ENCODE measurements at places on chromosomes 11 and 22.

DNA sequence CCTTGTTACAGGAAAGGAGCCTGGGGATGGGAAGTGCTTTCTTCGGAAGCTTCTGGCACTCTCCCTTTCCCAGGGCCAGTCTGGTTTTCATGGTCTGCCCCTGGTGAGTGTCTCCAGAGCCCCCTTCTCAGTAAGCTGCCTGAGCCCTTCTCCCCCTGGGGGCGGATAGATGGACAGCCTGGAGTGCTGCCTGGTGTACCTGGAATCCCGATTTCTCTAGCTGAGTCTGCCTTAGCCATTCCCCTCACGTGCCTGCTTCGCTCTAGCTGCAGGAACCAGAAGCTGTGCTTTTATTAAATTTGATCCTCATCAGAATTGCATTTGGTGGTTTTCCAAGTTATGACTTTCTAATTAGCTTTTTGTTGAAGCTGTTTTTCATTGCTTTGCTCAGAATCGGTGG lies 152.9 kb upstream of the NAV2 start:
- DNase-seq = no peak

DNA sequence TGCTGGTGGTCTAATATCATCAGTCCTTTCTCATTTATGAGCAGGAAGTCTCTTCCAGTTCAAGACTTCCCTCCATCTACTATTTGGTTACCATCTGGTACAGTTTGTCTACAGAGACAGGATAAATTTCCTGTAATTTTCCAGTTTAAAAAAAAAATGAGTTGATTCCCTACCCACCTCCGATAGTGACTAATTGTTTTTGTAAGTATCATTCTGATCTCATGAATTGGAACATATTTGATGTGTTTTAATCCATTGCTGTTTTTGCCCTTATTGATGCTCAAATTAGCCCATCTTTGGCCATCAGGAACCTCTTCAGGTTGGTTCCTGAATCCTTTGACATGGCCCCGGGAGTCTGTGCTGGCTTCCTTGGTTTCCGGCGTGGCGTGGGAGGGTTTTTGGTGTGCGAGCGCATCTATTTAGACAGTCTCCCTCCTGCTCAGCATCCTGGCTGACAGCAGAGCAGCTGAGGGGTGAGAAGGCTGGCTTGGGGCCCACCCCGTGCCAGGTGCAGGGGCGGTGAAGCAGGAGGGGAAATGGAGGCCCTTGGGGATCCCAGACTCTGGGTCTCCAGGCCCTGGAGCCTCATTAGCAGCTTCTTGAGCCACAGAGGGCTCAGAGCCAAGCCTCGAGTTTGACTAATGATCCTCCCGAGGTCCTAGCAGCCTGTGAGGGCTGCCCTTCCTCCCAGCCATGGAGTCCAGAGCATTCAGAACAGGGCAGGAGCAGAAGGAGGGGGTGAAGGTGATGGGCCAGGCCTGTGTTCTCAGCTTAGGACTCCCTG lies 6.8 kb downstream of the OMP start:
- DNase-seq = no peak

- DNase-seq = no peak
These were observed 234.9 kb upstream of the ARHGAP20 start for GRCh38 chr11:110947096-110947495.

DNA sequence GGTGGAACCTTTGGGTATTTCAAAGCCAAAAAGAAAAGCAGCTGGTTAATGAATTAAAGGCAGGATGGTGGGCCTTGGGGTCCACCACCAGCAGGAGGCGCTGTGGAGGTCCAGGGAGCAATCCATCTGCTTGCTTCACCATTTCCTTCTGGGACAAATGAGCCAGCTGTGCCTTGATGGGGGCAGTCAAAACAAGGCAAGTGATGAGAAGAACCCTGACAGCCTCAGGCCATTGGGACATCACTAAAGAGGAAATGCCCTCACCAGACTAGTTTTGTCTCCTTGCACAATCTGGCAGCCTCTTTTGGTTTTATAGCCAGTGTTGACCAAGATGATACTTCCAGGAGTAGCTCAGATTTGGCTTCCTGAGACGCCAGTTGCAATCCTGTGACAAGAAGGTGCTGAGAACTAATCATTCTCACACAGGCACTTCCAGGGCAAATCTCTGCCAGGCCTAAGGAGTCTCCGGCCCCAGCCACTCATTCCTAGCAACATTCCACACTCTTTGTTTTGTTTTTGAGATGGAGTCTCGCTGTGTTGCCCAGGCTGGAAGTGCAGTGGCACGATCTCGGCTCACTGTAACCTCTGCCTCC lies 38.2 kb upstream of the WEE1 start:
- peak; percentile 81 for DNase-seq

GRCh38 chr11:75040167-75040770 lies 51.5 kb downstream of the NEU3 start:
- DNase-seq = no peak

DNA sequence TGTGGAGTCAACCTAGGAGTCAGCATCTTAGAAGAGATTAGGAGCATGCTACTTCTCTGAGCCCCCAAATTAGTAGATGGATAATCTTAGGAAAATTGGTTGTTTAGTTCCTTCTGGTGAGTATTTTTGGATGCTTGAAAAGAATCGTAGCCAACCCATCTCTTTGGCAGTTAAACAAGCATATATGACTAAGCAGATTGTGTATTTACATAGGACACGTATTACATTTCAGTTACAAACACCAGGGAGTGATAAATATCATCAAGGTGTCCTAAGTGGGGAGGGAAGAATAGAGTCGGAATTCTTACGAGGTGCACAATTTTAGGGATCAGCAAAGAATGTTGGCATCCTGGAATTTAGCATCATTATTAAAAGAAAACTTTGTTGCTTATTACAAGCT lies 13.5 kb downstream of the PLET1 start:
- no peak for DNase-seq

DNA sequence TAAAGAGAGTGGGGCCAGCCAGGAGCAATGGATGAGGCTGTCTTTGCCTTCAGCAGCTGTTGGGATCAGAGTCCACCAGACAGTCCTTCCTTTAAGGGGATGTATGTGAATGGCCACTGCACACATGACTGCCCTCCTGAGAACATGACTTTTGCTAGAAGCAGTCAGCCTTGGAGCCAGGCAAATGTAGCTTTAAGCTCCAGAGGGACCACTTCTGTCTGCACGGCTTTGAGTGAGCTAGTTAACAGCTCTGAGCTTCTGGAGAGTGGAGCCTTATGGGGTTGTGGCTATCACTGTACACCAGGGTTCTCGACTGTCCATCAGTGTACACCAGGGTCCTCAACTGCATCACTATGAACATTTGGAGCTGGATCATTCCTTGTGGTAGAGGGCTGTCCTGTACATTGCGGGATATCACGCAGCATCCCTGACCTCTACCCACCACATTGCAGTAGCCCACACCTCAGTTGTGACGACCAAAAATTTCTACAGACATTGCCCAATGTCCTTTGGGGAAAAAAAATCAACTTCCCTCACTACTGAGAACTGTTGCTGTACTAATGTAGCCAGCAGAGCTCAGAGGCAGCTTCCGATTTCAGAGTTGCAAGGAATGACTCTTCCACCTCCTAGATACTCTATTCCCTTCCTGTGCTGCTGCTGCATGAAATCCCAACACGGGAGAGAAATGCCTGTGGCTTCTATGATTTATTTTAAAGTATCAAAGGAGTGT lies 169.4 kb downstream of the MYO18B start:
- DNase-seq = no peak

DNA sequence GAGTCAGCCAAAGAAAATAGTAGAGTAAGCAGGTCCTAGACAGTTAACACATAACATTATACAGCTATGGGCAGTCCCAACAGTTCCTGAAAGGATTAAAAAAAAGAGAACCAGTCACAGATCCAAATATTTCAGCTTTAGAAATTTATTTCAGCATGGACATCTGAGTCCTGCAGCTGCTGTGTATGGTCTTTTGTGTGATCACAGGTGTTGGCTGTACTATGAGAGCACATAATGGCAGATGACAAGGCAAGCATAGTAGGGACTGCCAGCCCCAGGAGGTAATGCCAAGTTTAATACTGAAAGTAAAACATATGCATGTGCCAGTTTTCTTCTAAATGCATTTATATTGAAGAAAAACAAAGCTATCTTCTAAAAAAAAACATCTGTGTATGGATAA lies 158.1 kb downstream of the GRIA4 start:
- no peak for DNase-seq

DNA sequence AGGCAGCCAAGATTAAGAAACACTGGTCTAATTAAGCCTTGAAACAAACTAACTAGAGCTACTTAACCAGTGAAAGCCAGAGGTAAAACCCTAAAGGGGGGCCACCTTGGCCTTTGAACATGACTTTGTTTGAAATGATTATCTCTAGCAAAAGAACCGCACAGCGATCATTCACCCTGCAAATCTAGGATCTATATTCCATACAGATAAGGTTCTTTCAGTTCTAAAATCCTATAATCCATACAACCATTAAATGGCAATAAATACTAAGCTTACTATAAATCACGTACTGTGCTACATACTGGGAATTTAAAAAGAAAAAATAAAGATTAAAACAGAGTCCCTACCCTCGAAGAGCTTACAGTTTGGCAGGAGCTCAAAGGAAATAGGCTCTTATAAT lies 40.6 kb downstream of the RBFOX2 start:
- DNase-seq = no peak

- peak; percentile 56 for DNase-seq
These were observed 318.7 kb downstream of the BUD13 start for GRCh38 chr11:116454020-116454645.

DNA sequence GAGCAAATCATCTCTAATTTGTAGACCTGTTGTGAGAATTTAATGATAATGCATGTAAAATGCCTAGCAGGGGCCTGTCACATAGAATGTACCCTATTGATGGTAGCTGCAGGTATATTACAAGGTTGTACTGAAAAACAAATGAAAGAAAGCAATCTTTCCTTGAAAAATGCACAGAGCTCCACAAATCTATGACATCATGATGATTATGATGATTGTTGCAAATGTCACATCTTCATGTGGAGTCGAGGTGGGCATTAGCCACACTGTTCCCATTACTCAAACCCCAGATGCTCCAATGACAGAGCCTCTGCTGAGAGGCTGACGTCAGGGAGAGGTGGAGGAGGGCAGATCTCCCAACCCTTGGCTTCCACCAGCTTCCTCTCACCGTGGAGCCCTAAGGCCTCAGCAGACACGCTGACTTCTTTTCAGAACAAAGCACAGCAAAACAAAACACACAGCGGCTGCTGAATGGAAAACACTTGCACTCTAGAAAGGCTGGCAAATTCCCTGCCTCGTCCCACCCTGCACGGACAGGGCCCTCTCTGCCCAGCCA lies 298.3 kb downstream of the KIRREL3 start:
- no peak for DNase-seq

GRCh38 chr11:69831985-69832384 lies 12.8 kb upstream of the FGF3 start:
- no peak for DNase-seq

DNA sequence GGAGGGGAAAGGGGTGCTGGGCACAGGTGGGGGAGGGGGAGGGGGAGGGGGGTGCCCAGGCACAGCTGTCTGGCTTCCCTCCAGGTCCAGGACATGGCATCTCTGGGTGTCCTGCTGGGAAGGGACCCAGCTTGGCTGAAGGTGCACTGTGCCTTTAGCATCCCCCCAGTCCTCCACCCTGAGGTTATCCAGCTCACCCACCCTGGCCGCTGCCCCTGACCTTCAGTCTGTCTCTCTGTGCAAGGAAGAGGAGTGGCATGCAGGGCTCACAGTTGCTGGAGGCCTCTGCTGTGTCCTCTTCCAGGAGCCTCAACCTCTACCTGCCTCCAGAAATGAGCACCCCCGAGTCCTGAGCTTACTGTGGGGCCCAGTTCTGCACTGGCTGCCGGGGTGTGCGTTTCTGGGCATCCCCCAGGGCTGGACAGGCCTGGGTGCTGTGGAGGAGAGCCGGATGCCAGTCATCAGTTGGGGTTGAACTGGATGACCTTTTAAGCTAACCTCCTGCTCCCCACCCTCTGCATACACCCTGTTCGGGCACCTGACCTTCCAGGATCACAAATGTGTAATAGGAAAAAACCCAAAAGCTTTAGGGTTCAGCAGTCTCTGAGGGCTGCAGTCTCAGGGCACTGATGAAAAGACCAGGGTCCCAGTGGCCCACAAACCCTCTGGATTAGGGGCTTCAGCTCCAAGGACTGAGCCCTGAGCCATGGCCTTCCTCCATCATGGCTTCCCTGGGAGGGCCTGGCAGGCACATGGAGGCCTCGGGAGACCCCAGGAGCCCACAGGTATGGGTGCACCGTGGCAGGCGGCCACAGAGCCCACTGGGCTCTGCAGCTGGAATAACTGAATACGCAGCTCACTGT lies 9.6 kb upstream of the CTSD start:
- no peak for DNase-seq

DNA sequence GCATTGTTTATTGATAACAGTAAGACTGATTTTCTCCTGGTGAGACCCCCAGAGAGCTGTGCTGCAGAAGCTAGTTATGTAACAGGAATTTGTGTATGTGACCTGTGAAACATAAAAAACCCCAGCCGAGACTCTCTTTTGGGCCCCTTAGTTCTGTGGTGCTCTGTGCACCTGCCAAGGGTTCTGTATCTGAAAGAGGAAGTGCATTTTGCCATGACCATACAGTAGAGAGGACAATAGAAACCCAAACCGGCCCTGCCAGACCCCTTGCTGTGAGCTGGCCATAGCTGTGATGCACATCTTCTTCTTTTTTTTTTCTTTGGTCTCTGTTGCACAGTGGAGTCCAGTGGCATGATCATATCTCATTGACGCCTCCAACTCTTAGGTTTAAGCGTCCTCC lies 31.4 kb upstream of the APOL5 start:
- DNase-seq = peak; percentile 45

DNA sequence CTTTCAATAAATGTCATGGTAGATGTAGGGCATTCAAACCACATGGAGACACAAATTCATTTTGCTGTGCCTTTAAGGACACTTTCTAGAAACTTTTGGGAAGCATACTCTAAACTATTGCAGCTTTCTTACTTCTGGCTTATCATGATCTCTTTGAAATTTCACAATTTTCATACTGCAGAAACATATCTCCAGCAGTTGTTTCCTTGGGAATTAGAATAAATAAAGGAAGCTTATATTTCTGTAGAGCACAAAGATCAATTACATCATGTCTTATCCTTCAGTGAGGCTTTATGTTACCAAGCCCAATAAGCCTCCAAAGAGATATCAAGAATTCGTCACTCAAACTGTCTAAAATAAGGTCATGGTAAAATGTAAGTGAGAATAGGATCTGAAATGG lies 74.5 kb upstream of the RAB38 start:
- DNase-seq = no peak

DNA sequence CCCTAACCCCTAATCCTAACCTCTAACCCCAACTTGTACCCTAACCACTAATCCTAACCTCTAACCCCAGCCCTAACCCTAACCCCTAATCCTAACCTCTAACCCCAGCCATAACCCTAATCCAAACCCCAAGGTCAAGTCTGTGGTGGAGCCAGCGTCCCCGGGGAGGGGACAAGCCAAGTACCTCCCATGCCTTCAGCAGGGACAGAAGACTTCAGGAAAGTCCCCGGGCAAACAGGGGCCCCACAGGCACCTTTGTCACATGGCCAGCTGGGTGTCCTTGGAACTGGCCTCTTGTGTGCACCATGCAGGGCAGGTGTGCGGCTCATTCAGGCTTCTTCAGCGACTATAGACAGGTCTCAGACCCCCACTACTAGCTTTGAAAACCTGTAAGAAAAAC lies 555.8 kb downstream of the BRD1 start:
- no peak for DNase-seq

All from GM12865 (cell line).